Stimulated activated CD4-positive, alpha-beta T cell treated with anti-CD3 and anti-CD28 coated beads, Interleukin-12 subunit alpha, Interleukin-12 subunit beta, amount 100 ng/mL, for 24 hours (primary cell): ENCODE measurements at places on chromosomes 7 and 10.

GRCh38 chr10:83372646-83373045 lies 766.7 kb upstream of the GHITM start:
- no peak for DNase-seq

DNA sequence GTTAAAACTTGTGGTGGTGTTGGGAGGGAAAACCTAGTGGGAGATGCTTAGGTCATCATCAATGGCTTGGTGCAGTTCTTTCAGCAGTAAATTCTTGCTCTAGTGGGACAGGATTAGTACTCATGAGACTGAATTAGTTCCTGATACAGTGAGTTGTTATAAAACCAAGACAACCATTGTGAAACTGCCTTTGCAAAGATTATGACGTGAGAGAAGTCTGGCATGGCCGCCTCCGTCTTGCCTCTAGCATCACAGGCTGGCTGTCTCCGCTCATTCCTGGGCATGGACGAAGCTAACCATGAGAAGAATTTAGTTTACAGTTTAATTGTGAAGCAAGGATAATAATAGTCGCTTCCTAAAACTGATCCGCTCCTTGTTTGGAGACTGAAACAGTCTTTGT lies 186.4 kb downstream of the KIF20B start:
- no peak for DNase-seq

GRCh38 chr10:4121502-4122380 lies 336.7 kb upstream of the KLF6 start:
- DNase-seq = no peak

- no peak for DNase-seq
Measured at GRCh38 chr10:46018453-46019176, 11.8 kb downstream of the NCOA4 start.

DNA sequence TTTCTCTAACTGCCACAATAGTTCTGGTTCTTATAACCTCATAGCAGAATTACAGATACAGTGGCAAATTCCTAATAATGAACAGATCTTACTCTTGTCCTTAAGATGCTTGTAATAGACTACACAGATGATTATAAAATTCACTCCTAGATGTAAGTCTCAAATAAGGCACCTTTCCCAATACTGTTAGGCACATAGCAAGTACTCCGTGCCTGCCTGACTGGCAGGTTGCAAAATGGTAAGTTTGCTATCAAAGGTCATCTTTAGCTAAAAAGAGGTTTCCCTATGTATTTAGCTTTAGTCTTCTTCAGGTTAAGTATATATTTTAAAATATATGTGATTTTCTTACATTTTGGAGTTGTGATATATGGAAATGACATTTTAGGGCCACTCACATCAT lies 50.4 kb upstream of the FHIP2A start:
- no peak for DNase-seq

- DNase-seq = no peak
Measured at GRCh38 chr7:15795393-15795792, 108.9 kb upstream of the MEOX2 start.
